ENCODE measurements at places on chromosomes 1 and 21.

DNA sequence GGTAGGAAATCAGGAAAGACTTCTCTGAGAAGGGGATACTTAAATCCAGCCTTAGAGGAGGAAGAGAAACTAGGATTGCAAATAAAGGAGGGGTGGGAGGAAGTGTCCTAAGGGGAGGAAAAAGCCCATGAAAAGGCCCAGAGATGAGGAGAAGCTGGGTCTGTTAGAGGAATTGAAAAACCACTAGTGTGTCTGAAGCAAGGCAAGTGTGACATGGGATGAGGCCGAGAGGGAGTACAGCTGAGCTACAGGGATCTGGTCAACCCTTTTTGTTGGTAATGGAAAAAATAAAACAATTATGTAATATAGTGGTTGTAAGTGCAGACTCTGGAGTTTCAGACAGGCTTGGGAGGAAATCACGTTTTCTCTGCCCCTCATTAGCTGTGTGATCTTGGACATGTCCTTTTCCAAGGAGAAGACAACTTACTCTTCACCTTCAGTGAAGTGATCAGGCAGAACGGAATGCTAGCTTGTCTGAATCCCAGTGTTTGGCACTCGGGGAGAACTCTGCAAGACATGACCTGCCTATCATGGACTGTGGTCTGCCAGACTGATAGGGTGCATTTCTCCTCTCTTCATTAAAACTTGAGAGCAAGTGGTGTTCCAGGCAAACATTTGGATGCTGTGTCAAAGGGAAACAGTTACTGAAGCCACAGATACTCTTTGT lies 7.4 kb upstream of the S100A10 start:
- DNase-seq: no peak

DNA sequence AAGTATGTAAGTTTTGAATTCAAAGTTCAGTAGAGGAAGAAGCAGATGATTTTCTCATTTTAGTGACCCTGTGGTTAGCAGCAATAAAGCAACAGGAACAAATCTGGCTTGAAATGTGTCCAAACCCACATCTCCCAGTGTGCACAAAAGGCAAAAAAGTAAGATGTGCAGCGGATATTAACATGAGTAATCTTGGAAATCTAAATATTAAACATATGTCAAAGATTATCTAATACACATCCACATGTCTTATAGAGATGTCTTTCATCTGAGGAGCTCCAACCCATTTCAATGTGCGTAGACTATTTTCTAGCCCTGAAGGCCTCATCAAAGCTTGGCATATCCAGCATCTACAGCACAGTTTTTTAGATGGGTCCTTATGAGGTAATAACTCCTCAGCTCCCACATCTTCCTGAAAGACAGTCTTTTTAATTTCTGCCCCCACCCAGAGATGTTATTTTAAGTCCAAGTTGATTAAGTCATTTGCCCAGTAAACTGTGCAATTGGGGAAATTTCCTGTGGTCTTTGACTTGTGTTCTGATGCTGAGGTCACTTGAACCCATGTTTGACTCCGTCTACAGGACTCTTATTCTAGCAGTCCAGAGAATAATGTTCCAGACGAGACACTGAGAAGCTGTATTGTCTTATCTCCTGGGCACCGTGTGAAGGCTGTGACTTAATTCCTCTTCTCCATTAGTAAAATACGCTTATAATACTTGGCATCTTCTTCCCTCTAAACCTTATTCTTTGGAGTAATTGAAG lies 73.7 kb downstream of the LMO4 start:
- no peak for DNase-seq

GRCh38 chr1:23376890-23377811 lies 7.5 kb upstream of the ZNF436 start:
- DNase-seq: no peak

DNA sequence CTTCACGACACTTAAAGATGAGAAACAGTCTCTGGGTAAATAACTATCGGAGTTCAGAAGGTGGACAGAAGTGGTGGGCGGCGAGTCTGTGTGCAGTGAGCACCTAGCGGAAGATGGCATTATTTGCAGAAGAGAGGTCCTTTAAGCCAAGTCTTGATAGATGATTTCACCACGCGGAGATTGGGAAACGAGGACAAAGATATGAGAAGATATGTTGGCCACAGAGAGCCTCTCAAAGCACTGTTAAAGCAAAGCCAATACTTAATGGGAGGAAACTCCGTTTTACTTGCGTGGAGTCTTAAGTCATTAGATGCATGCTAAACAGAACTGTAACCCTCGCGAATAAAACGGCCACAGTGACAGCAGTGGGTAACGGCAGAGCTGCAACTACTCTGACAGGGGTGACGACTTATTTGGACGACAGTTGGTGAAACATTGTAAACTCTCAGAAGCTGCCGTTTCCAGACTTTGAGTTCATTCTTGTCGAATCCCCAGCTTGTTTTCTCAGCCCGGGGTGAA lies 577 bp upstream of the CEP350 start:
- DNase-seq: no peak

DNA sequence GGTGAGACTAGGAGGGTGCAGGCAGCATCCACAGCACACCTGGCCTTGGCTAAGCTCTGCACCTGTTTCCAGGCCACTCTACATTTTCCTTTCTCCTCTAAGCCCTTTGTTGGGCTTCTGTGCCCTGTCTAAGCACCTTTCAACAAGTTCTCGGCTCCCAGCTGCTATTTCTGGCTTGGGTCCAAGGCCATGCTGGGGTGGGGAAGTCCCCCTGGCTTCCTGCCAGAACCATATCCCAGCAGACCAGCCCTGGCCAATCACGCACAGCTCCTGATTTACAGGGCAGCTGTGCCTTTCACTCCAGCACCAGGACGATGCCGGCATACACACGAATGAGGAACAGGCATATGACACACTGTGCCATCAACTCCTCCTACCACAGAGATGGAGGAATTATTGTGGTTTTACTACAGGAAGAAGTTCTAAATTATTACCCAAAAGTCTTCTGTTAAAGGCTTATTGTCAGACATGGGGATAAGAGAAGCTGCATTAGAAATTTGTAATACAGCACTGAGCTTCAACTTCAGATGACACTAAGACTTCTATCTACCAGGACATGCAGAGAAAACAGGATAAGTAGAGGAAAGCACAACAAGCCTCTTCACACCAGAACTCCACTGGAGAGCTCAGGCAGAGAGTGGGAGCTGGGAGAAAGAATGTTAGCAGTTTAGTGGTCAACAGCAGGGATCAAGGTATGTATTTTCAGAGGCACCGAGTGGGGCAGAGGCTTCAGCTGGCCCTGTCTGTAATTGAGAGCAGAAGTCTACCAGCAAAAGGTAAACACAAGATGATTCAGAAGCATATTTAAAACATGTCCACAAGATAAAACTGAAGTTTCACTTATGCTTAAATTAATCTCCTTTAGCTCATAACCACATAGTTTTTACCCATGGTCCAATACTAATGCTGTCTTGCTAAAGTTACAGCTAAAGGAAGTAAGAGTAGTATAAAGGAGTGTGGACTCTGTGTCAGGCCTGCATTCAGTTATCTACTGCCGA lies 37.4 kb downstream of the TRIT1 start:
- DNase-seq: peak; percentile 80

DNA sequence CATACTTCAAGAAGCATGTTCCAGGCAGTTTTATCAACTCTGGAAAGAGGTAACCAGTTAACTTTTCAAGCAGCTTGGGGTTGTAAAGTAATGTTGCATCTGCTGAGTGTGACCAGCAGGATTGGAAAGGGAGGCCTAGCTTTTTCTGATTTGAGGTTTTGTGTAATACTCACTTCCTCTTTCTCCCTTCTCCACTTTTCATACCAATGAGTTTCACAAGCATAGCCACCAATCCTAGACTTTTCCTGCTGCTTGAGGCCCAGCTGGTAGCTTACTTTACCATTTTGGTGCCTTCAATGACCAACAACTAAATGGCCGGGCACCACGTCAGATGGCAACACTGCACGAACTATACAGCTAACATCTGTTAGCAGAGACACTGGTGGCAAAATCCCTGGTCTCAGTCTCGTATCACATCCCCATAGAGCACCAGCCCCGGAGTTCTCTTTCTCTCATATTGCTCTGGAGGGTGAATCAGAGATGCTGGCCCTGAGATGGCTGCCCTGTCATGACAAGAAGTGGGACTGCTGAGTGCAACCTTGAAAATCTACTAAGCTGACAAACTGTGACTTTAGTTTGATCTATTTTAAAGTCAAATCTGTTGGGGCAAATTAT lies 14.8 kb upstream of the GPR88 start:
- DNase-seq: no peak

GRCh38 chr1:53115403-53116306 lies 26.8 kb downstream of the SLC1A7 start:
- no peak for DNase-seq

GRCh38 chr21:35216996-35217395 lies 167.9 kb upstream of the RUNX1 start:
- no peak for DNase-seq

DNA sequence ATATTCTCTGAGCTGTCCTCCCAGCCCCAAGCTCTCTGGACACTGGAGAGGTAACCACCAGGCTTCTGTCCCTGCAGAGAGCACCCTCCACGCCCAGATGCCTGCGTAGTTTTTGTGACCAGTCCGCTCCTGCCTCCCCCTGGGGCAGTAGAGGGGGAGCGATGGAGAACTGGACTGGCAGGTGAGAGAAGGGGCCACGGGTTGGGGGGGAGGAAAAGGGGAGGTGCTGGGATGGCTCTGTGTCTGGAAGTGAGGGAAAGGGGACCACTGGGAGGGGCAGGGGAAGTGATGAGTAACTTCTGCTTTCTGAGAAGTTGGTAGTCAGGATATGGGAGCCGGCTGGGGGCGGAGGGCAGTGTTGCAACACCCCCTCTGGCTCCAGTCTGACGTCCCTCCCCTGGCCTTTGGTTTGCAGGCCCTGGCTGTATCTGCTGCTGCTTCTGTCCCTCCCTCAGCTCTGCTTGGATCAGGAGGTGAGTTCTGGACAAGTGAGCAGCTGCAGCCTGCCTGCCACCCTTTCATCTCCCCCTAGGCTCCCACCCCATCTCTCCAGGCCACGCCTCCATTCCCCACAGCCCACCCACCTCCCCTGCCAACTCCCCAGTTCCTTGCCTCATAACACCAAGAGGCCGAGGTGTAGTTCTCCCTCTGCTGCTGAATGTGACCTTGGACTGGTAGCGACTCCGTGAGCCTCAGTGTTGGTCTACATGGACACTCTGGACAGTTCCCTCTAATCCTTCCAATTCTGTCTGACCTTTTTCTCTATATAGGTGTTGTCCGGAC lies 3.1 kb downstream of the ADAMTSL4 start:
- DNase-seq: no peak

- DNase-seq: no peak
Measured at GRCh38 chr1:9687874-9688582, 36.5 kb downstream of the PIK3CD start.

DNA sequence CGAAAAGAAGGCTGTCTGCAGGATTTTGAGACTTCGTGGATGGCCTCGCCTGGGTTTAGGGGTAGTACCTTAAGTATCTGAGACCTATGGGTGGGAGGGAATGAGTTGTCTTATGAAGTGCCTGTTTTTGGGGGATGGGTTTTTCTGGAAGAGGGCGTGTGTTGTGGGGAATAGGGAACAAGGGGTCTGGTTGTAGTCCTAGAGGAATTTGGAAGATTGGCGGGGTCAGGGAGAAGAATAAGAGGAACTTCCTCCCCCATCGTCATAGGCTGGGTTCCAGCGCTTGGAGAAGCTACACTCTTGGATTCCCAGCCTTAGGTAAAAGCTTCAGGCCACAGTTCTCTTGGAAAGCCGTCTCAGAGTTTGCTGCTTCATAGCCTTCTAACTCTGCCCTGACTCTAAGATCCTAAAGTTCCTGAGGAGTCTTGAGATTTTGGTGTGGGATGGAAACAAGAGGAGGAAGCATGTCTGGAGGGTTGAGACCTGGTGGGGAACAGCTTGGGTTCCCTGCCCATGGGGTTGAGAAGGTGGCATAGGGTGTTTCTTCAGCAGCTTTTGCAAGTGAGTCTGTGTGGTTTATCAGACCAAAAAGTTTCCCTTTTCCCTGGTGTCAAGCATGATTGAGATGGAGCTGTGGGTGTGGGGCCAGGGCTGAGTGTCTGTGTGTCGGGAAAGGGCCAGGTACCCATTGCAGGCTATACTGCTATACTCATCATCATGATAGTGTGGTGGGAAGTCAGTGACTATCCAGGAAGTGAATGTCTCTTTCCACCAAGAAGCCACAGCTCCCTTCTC lies 1.8 kb downstream of the VANGL2 start:
- no peak for DNase-seq

- no peak for DNase-seq
Measured at GRCh38 chr1:117541003-117541402, 64.8 kb upstream of the TENT5C start.

- no peak for DNase-seq
Measured at GRCh38 chr1:163296504-163297263, 25.1 kb upstream of the NUF2 start.

DNA sequence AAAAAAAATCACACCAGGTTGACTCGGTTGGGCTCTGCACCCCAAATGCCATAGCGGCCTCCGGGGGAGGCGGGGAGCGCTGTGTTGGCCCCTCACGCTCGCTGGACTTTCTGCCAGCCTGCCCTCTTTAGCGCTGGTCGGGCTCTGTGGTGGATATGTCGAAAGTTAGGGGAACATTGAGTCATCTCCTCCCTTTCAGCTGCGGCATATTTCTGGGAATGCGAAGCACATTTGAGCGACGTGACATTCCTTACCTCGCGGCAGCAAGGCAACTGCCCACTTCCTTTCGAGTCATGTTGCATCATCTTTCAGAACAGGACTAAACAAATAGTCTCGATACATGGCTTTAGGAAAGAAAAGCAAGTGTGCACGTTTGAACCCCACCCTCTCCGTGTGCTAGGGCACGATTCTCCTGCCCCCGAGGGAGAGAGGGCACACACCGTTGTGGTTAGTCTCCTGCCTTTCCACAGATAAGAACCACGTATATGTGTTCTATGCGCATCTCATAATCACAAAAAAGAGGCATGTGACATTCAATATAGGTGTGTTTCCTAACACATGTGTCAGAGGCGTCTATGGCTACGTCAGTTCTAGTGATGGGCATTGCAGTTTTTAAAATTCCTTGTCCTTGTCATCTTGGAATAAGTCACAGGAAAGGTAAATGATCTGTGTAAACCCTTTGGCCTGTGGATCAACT lies 105.9 kb upstream of the SLC45A1 start:
- DNase-seq: peak; percentile 75

GRCh38 chr21:27740084-27740483 lies 773.2 kb upstream of the ADAMTS5 start:
- DNase-seq: no peak

- no peak for DNase-seq
Measured at GRCh38 chr1:235953801-235954200, 87.1 kb upstream of the LYST start.

GRCh38 chr1:51210055-51210454 lies 26.0 kb upstream of the RNF11 start:
- no peak for DNase-seq

DNA sequence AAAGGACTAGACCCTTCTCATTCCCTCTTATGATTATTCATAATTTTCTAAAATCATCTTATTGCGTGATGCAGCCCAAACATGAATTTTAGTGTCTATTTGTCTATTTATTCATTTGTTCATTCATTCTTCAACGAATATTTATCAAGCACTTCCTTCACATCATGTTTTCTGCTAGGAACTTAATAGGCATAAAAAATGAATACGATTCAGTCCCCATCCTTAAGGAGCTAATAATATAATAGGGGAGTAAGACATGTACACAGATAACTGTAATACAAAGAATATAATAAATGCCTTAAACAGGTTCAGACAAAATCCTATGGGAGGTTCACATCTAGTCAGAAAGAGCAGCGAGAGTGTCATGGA lies 20.2 kb downstream of the BCL9 start:
- no peak for DNase-seq

Data from glomerular endothelial cell (primary cell).